NCI-H1092 (cell line): ENCODE measurements at places on chromosomes 16 and 17.

- no peak for DNase-seq
Measured at GRCh38 chr16:89090669-89091426, 2.8 kb upstream of the ACSF3 start.

GRCh38 chr17:50114849-50115357 is 15.1 kb downstream of the SAMD14 start:
- peak; percentile 12 for DNase-seq

DNA sequence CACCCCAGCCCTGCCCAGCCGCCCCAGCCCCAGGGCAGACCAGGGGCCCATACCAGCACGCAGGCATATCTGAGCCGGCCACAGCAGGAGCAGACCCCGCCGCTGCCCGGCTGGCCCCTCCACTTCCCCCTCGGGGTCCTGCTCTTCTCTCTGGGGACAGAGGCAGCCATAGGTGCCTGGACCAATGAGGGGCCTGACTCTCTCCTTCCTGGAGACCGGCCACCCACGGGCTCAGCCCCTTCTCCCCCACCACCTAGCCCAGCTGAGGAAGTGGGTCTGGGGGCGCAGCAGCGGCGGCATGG is 3.8 kb downstream of the TMC6 start:
- DNase-seq: no peak

DNA sequence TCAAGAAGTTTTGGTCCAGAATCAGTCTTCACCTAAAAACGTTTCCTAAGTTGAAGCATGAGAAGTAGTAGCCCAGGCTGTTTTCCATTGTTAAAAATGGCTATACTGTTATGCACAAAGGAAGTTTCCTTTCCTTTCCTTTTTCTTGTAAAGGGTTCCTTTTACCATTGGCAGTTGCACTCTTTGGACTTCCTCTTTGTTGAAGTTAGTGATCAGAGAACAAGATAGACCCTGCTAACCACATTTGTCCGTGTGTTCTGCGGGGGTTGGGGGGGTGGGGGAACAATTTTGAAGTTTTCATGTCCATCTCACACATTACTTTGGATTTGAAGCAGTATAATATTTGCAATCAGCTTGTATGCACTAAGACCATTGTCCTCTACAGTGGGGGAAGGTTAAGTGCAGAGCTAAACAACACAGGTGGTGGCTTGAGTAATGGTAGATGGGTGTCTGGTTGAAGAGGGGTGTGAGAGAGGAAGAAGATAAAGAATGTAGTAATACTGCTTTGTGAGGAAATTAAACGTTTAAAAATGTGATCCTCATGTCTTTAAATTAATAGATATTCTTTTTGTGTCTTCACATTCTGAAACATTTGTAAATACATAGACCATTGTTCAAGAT is 1.4 kb downstream of the LPCAT2 start:
- DNase-seq: no peak

- peak; percentile 54 for DNase-seq
Measured at GRCh38 chr16:53566552-53567245, 63.7 kb upstream of the AKTIP start.

DNA sequence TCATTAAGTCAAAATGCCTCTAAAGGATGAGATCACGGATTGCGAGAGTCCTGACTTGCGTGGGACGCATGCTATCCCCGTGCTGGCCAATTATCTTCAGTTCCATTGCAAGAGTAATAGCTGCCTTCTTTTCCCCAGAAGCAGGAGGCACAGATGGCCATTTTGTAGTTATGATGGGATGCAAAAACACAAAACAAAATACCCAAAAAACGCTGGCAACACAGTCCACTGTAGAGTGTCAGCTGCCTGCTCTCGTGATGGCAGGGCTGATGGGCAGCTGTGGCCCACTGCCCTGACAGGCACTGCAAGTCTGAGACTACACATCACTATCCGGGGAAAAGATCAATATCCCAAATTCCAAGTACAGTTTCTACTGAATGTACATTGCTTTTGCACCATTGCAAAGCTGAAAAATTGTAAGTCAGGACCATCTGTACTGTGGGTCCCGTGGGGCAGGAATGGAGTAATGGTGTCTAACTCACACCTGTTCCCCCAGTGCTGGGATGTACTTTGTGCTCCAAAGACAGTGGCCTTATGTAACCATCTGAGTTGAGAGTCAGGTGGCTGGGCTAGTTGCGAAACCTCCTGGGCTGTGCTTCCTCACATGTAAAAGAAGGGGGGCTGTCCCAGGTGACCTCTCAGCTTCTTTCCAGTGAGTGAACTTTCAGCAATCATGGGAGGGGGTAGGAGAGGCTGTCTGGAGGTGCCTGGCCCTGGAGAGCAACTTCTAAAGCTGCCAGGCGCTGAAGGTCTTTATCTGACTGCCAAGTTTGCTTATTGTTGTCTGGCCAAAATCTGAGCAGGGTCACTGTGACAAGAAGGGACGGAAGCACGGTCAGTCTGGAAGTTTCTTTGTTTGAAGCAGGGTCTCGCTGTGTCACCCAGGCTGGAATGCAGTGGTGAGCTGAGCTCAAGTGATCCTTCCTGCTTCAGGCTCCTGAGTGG is 4.7 kb downstream of the SLC47A1 start:
- DNase-seq: no peak

DNA sequence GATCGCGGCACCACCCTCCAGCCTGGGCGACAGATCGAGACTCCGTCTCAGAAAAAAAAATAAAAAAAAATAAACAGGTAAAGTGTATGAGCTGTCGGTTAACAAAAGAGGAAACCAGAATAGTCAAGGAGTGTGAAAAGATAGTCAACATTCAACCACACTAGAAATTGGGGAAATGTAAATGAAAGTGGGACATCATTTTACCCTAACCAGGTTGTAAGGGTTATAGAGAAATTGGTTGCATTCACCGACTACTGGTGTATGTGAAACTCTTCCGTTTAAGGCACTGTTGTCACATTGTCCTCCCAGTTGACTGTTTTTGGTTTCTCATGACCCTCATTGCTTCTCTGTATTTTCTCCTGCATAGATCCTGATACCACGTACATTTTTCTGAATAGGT is 62.8 kb downstream of the RABEP1 start:
- no peak for DNase-seq

GRCh38 chr17:4490637-4491061 is 8.0 kb upstream of the SPNS2 start:
- no peak for DNase-seq

GRCh38 chr17:49383060-49383459 is 21.0 kb upstream of the ZNF652 start:
- no peak for DNase-seq

DNA sequence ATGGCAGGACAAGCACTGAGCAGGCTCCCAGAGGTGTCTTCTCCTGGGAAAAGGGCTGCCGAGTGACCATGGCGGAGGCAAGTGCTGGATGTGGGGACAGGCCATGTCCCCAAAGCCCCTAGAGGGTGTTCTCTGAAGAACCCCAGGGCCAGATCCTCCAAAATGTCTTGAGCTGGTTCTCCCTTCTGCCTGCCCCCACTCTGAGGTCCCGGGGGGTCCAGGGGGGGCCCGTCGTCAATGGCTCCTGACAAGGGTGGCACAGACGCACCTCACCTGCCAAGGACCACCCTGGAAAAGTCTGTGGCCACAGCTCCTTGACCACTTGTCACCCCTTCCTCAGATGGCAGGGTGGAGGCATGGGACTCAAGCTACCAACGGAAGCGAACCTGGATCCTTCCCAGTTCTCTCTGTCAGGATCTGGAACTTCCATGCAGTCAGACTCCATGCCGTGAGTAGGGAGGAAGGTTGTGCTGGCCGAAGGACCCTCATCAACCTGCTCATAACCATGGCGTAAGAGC is 2.3 kb upstream of the MYO1C start:
- DNase-seq: no peak

DNA sequence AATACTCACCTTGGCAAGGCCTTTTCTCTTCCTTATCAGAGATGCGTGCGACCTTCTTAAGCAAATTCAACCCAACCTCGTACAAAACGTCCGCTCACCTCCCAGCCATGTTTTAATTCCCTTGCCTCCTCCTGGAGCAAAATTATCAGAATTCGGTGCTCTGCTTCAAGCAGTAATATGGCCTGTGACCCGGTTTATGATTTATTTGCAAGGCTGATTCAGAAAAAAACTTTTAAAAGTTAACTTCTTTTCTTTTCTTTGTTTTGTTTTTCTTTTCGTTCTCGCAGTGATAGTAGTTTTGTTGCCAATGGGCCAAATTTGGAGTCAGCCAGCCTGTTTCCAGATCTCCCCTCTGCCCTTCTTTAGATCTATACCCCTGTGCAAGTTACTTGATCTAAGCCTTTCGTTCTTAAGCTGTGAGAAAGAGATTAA is at the start of gene PHLPP2:
PHLPP2 (minus strand) TSS at position 382 of the 432 bp plus-strand sequence. CDS start 9,906 bp downstream, outside the sequence.
- DNase-seq: no peak

GRCh38 chr17:77285594-77286390 is 145.0 kb downstream of the SEC14L1 start:
- DNase-seq: no peak

- DNase-seq: no peak
Measured at GRCh38 chr16:83541231-83541630, 266.5 kb upstream of the HSBP1 start.

DNA sequence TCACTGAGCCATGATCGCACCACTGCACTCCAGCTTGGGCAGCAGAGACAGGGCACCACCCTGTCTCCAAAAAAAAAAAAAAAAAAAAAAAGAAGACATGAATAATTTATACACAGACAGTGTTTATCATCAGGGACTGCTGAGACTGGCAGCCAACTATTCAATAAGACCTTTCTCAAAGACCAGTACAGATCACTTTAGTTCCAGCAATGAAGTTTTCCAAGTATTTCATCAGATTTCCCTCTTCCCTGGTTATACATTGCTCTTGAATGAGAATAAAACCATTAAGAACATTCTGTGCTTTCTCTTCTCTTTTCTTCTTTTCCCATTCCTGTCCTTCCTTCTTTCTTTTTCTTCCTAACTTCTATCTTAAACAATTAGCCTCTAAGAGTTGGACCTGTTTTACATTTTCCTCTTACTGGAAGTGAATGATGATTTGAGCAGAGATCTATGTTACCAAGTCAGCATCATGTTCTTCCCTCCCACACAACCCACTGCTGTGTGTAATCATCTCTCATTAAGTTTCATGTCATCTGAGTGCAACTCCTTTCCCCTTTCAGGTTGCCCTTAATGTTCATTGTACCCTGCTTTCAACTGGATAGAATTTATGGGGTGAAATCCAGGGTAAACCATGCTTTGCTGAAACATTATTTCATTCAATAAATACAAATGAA is 35.9 kb upstream of the SMIM36 start:
- DNase-seq: no peak

- no peak for DNase-seq
Measured at GRCh38 chr16:19524356-19524615, 544 bp downstream of the CCP110 start.
